ENCODE measurements at places on chromosomes 1 and 21.

GRCh38 chr1:30692948-30693301, 30.5 kb downstream of the MATN1 start:
- DNase-seq = no peak

DNA sequence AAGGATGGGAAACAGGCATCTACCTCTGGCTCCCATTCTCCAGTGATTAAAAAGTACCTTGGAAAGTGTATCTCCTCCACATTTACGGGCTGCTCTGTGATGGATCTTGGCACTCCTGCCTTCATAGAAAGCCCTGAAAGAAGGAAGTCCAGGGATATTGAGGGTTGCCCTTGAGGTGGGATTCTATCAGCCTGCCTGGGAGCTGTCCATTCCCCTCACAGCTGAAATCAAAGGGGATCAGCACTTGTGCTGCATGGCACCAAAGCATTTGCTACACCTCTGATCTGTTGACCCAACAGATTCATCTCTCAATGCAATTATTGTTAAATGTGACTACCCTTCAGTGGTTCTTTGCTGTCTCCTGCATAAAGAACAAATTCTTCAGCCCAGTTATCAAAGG, 442.0 kb upstream of the RUNX1 start:
- DNase-seq = peak; percentile 41

GRCh38 chr1:20344738-20345137, 54.1 kb downstream of the VWA5B1 start:
- no peak for DNase-seq

- DNase-seq = no peak
Measured at GRCh38 chr1:17648457-17649145, 106.5 kb upstream of the ACTL8 start.

DNA sequence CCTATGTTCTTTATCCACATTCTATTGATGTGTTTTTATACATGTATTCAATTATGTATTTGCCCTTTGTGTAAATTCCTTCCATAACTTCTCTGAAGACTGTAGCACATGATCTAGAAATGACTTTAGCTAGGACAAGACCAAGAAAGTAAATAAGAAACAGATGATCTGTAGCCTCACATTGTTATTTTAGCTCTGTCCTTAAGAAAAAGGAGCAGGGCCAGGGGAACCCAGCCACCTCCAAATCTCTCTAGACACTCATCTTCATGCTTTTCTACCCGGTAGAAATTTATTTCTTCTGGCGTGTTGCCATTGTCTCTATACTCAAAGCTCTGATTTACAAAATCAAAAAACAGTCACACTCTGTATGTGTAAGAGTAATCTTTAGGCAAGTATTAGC, 27.1 kb downstream of the CDC7 start:
- no peak for DNase-seq

- peak; percentile 35 for DNase-seq
Measured at GRCh38 chr1:59552007-59552406, 255.1 kb downstream of the FGGY start.

- no peak for DNase-seq
Measured at GRCh38 chr1:194069168-194069830, 882.9 kb upstream of the B3GALT2 start.

DNA sequence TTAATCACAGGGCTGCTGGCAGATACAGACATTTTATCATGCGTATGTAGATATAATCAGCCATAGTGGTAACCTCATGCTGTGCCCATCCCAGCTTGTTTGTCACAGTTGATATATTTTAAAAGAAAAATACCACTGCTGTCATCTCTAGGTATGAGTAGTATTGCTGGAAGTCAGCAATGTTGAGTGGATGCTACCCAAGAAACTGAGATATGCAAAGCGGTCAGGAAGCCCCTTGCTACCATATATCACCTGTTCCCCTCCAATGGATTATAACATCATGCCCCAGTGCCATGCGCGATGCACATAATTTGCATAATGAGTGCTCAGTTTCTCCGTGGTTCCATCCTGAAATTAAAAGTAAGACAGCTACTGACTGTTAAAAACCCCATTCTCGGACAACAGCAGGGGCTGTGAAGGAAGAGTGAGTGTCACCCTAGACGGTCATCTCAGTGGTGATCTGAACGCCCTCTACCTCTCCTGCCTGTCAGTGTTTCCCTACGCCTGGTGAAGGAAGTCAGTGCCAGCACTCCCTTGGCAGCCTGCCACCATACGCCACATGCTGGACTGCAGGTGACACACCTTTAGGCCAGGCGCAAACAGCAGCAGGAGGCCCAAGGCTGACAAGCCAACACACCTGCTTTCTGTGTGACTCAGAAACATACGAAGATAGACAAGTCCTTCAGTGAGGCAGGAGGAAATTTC, 2.7 kb downstream of the IL10RB start:
- no peak for DNase-seq

GRCh38 chr1:29179641-29180184, 2.0 kb downstream of the SRSF4 start:
- DNase-seq = no peak

- no peak for DNase-seq
Measured at GRCh38 chr1:69919129-69919921, 286.1 kb downstream of the LRRC40 start.

- no peak for DNase-seq
Measured at GRCh38 chr1:203720242-203720641, 44.7 kb upstream of the LAX1 start.

DNA sequence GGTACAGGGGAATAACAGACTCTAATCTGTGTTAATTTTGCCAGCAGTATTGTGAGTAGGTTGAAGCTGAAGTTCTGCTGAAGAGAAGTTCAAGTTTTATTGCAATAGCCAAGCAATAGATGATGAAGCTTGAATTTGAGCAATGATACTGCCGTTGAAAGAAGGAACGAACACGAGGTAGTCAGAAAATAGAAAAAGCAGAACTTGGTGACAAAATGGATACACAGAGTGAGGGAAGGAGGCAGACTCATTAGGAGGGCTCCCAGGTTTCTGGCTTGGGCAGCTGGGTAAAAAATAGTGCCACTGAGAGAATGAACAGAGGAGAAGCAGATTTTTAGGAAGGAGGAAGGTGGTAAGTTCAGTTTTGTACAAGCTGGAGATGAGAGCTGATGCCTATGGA, 22.3 kb upstream of the AGO1 start:
- no peak for DNase-seq
